Suppressor macrophage treated with lipopolysaccharide for 1 hour (primary cell): ENCODE measurements at places on chromosomes 1 and 21.

- DNase-seq, result no peak
These were observed 29.3 kb downstream of the RSPH1 start for GRCh38 chr21:42466700-42467099.

GRCh38 chr21:22855581-22855980 lies 1857.4 kb downstream of the NCAM2 start:
- DNase-seq, result no peak

DNA sequence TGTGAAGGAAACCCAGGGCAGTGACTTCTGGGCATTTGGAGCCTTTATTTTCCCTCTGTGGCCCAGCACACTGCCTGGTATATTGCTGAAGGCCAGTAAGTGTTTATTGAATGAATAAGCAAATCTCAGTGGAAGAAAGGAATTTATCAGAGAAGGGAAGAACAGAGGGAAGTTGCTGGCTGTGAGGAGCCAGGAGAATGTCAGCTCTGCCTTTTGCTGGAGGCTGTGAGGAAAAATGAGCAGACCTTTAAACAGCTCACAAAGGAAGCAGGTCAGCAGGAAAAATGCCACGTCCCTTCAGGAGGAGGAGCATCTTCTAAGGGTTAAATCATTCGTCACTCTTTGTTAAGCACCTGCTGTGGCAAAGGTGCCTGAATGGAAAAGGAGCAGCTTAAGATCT lies 75.9 kb downstream of the GIPC2 start:
- DNase-seq, result no peak

DNA sequence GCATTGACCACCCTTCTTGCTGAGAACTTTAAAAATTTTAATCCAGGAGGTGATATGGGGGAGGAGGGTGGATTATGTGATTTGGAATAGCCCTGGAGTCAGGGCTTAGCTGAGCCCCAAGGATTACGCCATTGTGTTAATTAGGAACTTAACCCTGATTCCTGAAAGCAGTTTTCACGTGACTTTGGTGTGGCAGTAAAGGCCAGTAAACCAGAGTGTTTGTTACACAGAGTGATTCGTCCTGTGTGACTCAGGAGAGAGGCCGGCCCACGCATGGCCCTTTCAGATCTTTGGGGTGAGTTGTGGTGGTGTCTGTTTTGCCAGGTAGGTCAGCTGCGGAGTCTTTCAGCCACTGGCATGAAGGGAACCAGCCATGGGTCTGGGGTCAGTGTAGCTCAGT lies 107.6 kb downstream of the NOS1AP start:
- DNase-seq, result peak; percentile 35

- no peak for DNase-seq
These were observed 166.0 kb upstream of the C8B start for GRCh38 chr1:57131701-57132394.

- peak; percentile 71 for DNase-seq
These were observed 34.8 kb upstream of the LYST start for GRCh38 chr1:235901461-235901860.

DNA sequence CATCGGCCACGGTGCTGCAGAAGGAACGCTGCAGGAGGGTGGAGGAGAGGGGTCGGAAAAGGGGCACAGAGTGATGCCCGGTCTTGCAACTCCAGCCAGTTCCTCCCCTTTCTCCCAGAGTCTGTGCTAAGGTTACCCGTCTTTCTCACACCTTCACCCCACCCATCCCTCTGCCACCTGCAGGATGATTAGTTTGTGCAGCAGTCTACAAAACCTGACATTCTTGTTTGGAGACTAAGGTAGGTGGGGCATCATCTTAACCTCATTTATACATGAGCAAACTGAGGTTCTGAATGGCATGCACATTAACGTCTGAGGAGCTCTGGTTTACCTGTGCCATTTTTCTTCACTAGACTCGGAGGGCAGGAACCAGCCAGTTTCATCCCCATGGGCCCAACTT lies 232.3 kb downstream of the GRIK3 start:
- DNase-seq, result no peak

GRCh38 chr21:34179204-34179935 lies 106.0 kb downstream of the MRPS6 start:
- DNase-seq, result no peak

- no peak for DNase-seq
These were observed 129.1 kb downstream of the TOMM20 start for GRCh38 chr1:234999513-234999940.

DNA sequence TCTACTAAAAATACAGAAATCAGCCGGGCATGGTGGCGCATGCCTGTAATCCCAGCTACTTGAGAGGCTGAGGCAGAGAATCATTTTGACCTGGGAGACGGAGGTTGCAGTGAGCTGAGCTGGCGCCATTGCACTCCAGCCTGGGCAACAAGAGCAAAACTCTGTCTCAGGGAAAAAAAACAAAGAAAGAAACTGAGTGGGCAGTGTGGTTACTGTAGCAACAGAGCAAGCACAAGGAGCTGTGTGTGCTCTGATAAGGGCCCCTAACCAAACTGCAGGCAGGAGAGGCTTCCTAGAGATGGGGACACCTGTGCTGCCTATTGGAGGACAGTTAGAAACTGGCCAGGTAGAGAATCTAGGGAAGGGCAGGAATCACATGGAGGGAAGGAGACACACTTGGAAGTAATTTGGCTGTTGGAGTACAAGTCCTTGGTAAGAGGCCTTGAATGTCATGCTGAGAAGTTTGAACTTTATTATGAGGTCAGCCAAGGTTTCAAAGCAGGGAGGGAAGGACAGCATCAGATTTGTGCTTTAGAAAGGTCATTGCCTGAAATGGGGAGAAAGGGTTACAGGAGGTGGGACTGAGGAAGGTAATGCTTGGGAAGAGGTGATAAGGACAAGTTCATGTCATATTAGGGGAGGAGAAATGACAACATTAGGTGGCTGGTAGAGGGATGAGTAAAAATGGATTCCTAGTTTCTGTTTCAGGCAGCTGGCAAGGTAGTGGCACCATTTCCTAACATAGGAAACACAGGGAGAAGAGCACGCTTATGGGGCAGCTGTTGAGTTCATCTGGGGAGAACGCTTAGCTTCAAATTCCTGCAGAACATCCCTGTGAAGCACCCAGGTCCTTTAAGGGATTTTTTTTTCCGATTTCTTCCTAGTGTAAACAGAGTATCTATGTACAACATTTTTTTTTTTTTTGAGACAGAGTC lies 69.2 kb upstream of the ARTN start:
- DNase-seq, result no peak

DNA sequence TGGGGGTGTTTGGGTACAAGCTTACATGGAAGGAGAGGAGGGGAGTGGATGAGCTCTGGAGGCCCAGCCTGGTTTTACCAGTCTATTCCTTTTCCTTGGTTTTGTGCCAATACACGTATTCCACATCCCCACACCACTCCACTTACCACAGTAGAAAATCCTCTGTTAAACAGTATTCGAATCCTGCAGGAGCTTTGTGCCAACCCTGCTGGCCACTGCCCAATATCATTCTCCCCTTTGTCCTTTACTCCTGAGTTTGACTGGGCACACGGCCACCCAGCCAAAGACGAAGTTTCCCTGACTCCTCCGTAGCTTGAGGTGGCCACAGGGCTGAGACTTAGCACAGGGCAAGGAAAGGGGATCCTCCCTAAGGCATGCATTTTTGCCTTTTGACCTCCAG lies 61.6 kb downstream of the TMCO4 start:
- DNase-seq, result no peak

- DNase-seq, result no peak
These were observed 109.3 kb downstream of the PRKAB2 start for GRCh38 chr1:147062956-147063355.

- peak; percentile 93 for DNase-seq
These were observed 77.9 kb downstream of the ADARB1 start for GRCh38 chr21:45152265-45152746.

DNA sequence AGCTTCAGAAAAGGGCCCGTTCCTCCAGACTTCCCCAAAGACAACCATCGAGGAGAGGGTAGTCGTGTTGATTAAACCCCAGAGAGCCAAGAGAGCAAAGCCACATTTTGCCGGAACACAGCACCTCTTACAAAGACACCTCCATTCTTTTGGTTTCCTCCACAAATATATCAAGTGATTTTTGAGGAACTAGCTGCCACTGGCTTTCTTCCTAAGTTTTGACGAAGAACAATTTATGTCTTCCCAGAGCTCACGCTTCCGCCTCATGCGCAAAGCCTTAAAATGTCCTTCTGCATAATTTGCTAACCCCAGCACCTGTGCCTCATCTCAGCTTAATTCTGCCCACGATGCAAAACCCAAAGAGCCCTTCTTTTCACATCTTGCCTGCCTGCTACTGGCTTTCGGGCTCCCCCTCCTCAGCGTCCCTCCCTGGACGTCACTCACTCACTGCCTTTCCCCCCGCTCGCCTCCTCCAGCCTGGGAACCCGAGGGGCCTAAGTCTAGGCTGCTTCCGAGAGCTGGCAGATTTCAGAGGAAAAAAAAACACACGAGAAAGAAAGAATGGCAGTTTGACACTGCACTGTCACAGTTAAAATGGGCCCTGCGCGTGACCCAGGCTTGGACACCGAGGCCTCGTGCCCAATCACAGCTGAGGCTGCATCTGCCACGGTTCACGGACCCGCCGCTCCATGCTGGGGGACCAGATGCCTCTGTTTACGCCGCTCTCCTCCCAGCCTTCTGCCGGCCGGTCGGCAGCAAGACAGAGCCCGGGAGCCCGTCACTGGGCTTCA lies 77.6 kb upstream of the IFNAR2 start:
- DNase-seq, result peak; percentile 47

- no peak for DNase-seq
These were observed 64.1 kb downstream of the COP1 start for GRCh38 chr1:176142973-176143372.

DNA sequence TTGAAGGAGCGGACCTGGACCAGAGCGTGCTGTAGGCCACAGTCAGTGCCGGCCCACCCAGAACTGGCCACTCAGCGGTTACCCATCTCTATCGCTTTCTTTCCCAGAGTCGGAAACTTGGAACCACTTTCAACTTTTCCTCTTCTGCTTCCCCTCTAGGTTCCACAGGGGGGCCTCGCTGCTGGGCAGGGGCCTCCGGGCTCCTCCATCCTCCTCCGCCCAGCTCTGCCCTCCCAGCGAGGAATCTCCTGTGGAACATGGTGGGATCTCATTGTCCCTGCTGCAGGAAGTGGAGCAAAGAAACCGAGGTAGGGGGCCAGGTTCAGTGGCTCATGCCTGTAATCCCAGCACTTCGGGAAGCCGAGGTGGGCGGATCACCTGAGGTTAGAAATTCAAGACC lies 139.2 kb downstream of the ETS2 start:
- no peak for DNase-seq

- DNase-seq, result no peak
These were observed 7.3 kb downstream of the MAP10 start for GRCh38 chr1:232812560-232812959.

DNA sequence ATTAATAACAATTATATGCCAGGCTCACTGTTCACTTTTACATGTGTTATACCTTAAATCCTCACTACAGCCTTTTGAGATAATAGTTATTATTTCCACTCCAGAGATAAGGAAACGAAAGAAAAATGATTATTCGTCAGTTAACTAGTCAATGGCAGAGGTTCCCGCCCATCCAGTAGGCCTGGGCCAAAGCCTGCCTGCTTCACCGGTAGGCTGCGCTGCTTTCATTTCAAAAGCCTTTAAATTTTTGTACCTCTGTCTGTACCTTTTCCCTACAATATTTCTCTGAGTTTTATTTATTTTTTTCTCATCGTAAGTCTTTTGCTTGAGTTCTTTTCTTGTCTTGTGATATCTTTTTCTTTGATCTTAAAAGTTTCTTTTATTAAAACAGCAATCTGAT lies 3.6 kb downstream of the GPR52 start:
- DNase-seq, result no peak

GRCh38 chr1:218496561-218496960 lies 151.4 kb downstream of the TGFB2 start:
- DNase-seq, result peak; percentile 47

DNA sequence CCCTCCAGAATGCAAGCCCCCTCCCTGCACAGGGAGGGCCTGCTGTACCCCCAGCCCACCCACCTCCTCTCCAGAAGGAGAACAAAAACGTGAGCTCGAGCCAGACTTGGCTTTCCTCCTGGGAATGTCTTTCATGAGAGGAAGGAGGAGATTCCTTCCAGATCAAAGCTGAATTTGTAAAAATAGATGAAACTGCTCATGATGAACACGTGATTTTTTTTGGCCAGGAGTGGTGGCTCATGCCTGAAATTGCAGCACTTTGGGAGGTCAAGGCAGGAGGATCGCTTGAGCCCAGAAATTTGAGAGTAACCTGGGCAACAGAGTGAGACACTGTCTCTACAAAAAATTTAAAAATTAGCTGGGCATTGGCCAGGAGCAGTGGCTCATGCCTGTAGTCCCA lies 21.8 kb downstream of the GPR157 start:
- no peak for DNase-seq

DNA sequence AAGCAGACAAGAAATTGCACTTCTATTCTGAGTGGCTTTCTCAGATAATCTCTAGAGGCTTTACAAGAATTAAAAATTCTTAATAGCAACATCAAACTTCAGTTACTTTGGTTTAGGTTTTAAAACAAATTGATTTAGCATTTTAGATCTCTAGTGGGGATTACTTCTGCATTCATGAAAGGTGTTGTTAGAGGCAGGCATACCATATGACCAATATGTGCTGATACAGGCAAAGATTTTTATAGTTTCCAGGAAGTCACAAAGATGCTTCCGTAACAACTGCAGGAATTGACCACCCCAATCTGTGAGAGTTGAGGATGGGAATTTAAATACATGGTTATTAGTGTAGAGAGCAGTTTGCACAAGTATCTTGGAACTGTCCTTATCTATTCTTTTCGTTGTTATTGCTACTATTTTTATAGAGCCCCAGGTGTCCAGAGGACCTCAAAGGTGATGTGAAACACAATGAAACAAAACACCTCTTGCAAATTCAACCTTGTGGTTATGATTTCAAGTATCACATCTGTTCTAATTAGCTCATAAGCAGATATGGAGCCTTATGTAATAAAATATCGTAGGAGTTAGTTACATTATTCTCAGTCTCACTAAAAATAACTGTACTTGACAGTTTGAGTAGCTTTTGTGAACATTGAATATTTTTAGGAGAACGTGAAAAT lies 512.7 kb upstream of the ADGRL4 start:
- no peak for DNase-seq

GRCh38 chr1:92749024-92749634 lies 35.8 kb downstream of the EVI5 start:
- DNase-seq, result peak; percentile 81

DNA sequence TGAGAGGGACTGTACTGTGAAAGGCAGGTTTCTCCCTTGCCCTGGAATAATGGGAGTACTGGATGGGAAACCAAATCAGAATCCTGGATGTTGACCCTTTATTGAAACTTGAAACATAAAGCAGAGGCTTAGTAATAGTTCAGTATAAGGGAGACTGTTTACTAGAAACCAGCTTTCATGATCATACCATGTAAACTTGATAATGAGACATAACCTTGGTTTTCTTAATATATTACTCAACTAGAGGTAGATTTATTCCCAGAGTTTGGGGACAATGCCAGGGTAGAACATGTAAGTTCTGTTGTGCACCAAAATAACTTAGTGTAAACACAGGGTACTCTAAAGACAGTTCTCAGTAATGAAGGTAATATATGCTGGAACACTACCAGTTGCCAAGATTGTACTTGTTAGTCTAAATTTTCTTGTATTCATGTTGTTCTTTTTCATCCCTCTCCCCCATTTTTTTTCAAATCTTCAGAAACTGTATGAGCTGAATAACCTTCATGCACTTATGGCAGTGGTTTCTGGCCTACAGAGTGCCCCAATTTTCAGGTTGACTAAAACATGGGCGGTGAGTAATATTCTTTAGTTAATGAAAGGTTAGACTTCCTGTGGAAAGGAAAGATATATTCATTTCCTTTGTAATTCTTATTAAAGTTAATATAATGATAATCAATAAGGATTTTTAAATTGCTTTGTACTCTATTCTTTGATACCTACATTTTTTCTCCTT lies 49.6 kb downstream of the ANGPTL1 start:
- no peak for DNase-seq

GRCh38 chr1:200512191-200512590 lies 102.4 kb upstream of the ZNF281 start:
- peak; percentile 76 for DNase-seq
